ENCODE measurements at places on chromosomes 7 and 10. TPM values are rescaled to one million over a fixed set of nuclear protein-coding genes. Genes with fewer than 3 reads are reported as not detected.

The CLRN3 gene
- polyA plus RNA-seq = not detected

The MYL7 gene
- polyA plus RNA-seq = 2.4 TPM

The NUDT1 gene
- polyA plus RNA-seq = 5.1 TPM

The RNF133 gene
- not detected for polyA plus RNA-seq

The PTN gene
- polyA plus RNA-seq = 186 TPM

The CALY gene
- 13.9 TPM for polyA plus RNA-seq

The ZNF804B gene
- 0.08 TPM for polyA plus RNA-seq

The CAMK2G gene
- polyA plus RNA-seq = 24.9 TPM

The ELN gene
- not detected for polyA plus RNA-seq

The VSTM2A gene
- 1.7 TPM for polyA plus RNA-seq

The EGFR gene
- 2.4 TPM for polyA plus RNA-seq

The TMEM213 gene
- not detected for polyA plus RNA-seq

The POM121C gene
- polyA plus RNA-seq = 8.3 TPM

The TFR2 gene
- 0.55 TPM for polyA plus RNA-seq

The ZMIZ1 gene
- polyA plus RNA-seq = 1.2 TPM

The AKR1C2 gene
- polyA plus RNA-seq = 29.0 TPM
